Calu3 (cell line): ENCODE measurements at places on chromosomes 1 and 21. TPM values are rescaled to one million over a fixed set of nuclear protein-coding genes. Genes with fewer than 3 reads are reported as not detected.

GRCh38 chr1:4837752-4838151 is 183.3 kb downstream of the AJAP1 start:
- no peak for DNase-seq

DNA sequence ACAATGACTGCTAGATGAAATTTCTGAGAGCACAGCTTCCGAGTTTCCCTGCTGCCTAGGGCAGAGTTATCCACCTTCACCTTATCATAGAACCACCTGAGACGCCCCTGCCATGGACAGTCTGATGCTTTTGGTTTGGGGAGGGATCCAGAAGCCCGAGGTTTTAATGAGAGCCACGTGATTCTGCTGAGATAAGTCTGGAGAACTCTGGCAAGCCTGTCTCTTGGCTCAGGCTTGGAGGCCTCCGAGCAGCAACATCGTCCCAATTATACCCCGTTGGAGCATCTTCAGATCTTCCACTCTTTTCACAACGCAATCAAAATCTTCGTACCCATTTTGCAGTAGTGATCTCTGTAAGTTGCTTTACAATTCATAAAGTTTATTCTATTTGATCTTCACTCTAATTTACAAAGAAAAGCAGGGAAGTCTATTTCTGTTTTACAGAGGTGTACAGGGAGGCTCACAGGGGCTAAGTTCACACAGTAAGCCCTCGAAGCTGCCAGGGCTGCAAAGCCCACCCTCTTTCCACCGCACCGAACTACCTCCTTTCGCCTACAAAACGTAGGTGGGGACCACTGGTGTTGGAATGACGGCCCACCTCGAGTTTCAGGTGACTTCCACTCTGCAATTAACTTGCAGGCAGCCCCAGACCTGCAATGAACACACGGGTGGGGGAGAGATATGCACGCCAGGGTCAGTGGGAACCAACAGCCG is 513 bp upstream of the HHAT start:
- DNase-seq, result no peak

DNA sequence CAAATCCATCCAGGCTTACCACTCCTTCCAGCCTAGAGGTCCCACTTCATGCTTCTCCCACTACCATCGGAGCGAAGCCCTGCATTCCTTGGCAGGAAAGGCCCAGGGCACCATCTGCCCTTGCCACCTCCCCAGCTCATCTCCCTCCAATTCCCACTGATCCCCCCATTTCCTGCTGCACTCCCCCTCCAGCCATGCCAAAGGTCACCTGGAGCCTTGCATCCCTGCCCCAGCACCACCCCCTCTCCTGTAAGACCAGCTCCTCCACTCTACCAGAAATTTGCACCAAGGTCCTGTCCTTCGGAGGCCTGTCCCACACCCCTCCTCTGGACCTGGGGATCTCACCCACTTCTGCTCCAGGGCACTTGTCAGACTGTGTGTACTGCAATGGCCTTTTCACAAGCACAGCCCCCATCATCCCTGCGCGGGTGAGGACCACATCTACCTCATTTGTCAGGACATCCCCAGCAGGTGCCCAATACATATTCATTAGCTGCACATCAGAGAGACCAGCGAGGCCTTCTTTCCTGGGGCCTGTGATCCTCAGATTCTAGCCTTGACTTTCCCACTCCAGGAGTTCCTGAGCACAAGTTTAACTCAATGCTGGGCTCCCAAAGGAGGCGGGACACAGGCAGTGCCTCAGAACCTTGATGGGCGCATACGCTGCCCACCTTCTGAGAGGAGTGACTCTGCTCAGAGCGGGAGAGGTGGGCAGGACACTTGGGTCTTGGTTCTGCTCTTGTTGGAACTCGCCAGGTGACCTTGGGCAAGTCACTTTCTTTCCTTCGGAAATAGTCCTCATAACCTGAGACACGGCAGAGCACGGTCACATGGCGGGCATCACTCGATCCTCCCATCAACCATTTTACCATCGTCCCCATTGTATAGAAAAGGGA is 49.9 kb upstream of the EDN2 start:
- DNase-seq, result no peak

DNA sequence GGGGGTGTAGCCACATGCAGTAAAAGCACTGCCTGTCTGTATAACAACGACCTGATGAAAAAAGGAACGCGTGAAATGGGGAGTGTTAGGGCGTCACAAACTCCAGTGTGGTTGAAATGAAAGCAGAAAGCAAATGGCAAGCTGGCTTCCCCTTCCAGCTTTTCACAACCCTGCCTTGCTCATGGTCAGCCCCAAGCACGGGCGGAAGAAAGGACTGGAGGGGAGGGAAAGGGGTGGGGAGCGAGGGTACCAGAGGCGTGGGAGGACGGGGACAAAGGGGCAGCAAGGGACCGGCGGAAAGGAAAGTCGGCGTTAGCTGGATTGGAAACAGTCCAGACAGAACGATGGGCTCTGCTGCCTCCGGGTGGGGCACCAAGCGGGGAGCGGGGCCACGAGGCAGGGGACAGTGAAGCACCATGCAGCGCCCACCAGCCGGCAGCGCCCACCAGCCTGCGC is 9.6 kb downstream of the VPS26C start:
- peak; percentile 21 for DNase-seq

- DNase-seq, result no peak
Measured at GRCh38 chr21:25994758-25995163, 175.8 kb downstream of the APP start.

DNA sequence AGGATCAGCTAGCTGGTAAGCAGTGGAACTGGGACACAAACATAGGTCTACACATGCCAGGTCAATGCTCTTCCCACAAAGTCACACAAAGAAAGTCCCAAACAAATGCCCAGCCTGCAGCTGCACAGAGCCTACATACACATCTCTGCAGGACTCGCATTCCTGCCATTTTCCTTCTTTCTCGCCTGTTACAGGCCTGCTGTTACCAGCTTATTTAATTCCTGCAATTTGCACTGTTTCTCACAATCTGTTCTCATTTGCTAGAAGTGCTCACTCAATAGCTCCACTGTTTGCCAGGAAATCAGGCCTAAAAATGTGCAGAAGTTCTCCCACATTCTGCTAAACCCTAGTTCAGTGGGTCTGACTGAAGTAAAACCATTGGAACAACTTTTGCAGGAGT is 362.6 kb upstream of the C1orf87 start:
- DNase-seq, result no peak

DNA sequence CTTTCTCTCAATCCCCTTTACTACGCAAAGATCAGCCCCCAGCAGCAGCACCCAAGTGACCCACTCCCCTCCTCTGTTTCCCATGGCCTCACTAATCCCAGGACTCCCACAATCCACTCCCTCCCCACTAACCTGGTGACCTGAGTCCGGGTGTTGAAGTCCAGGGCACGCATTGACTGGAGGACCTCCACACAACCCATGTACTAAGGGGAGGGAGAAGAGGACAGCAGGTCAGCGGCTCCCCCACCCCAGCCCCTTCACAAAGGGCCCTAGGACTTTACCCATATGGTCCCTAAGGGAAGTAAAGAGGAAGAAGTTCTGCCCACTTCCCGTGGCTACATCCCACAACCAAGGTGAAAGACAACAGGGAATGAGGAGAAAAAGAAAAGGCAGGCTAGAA is 1.3 kb downstream of the SHC1 start:
- no peak for DNase-seq

DNA sequence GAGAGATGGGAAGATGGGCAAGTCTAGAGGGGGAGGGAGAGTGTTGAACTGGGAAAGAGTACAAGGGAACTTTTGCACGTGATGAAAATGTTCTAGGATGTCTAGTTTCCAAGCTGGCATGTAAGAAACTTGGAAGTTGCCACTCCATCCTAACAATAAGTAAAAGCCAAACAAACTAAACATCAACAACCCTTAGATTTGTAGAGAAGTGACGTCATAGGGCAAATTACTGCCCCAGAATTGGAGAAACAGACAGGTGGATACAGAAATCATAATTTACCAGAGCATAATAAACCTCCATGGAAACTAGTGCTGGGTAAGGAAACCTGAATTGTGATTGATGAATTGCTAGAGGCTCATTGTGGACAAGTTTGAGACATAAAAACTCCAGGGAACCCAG is 14.7 kb upstream of the ZBTB40 start:
- DNase-seq, result no peak

DNA sequence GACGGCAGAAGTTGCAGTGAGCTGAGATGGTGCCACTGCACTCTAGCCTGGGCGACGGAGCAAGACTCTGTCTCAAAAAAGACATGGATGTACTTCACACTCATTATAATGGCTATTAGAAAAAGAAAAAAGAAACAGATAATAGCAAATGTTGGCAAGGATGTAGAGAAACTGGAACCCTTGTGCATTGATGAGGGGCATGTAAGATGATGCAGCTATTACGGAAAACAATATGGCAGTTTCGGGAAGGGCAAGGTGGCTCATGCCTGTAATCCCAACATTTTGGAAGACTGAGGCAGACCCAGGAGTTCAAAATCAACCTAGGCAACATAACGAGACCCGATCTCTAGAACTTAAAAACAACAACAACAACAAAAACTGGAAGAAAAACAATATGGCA is 22.3 kb downstream of the TRIT1 start:
- no peak for DNase-seq

- DNase-seq, result no peak
Measured at GRCh38 chr1:8910331-8910730, 31.8 kb upstream of the ENO1 start.

DNA sequence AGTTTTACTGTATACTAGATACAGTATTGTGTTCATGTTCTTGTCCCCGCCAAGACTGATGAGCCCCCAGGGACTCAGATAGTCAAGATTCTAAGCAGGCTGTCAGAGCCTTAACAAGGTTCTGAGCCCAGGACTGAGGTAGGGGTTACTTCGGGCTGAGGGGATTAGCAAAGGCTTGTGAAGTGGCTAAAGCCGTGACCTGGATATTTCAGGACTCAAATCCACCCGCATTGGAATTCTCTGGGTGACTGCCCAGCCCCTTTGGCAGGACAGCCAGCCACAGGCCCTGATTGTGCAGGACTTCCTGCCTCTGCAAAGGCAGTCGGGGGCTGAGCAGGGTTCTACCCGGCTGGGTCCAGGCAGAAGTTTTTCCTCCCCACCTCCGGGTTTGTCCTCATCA is at the start of gene PLA2G5:
TSS of gene PLA2G5 (plus strand) at position 321 of the 400 bp plus-strand sequence. CDS start 14,637 bp downstream, outside the sequence.
- no peak for DNase-seq

- no peak for DNase-seq
Measured at GRCh38 chr1:212982430-212983152, 32.2 kb downstream of the VASH2 start.

- DNase-seq, result no peak
Measured at GRCh38 chr1:45629035-45629434, 5.2 kb upstream of the CCDC17 start.

GRCh38 chr1:27322569-27323240 is 742 bp downstream of the TMEM222 start:
- no peak for DNase-seq

DNA sequence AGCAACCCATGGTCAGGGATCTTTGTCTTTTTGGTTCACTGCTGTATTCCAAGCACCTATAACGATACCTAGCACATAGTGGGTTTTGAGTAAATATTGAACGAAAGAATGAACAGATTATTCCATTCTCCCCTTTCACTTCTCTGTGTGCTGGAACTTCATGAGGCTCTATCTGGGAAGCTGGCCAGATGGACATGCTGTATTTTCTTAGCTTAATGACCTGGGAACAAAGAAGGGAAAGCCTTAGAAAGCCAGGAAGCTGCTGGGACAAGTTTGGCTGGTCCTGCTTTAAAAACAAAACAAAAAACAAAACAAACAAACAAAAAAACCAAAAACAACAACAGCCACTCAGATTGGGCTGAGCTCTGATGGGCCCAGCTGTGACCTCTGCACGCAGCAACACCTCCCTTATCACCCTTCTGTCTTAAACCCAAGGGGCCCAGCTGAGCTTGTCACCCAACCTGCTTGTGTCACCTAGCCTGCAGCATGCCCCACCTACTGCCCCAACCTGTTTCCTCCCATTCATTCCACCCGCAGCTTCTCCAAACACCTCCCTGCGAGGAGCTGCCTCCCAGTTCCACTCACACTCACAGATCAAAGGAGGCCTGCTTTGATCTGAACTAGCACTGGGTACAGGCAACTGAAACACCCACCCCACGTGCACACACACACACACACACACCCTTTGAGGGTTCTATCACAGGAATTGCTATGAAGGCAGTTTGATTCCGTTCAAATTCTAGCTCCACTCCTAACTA is 37.1 kb downstream of the SLC30A1 start:
- peak; percentile 76 for DNase-seq

DNA sequence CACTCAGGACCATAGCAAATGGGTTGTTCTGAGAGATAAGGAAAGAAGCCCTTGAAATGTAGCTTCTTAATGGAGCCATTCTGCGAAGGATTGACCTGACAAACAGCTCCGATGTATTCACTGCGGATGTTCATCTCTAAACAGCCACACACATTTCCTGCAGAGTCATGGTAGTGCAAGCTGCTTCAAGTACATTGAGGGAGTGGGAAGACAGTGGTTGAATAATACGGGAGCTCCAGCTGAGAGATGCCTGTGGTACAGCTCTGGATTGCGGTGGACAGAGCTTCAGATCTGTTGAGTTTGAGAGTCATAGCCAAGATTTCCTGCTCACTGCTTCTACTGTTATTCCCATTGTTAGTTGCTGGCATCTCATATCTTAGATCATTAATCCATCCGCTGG is 86.6 kb downstream of the ZBTB18 start:
- no peak for DNase-seq

DNA sequence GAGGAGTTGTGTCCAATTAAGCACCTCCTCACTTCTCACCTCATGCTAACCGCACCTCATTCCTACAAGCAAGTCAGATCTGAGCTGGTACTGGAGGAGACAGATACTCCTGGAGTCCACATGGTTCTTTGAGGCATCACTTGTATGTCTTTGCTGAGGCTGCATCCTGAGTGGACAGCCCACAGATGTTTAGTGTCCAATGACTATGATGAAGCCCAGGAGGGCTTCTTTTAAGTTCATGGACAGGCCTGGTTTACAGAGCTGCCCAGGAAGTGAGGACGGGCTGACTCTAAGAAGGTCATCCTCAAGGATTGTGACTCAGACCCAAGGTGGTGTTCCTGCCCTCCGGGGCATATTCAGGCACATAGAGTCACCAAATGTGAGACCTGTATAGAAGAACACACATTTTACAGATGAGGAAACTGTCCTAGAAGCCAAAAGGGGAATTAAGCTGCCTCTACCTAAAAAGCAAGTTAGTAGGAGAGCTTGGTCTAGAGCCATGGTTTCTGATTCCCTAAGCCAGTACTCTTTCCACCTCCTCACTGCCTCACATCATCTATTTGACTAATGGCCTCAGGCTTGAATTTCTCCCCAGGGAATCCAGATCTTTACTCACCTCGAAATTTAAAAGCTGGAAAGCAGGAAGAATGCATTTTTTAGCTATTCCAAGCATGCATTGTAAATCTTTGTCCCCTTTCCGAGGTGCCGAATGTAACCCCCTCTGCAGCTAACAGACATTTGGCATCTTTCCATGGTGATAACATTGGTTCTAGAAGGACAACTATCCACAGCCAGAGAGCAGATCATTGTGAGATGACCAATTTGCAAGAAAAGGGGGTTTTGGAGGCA is 228.1 kb downstream of the OMA1 start:
- DNase-seq, result no peak

GRCh38 chr1:158113759-158114127 is 67.0 kb upstream of the CD1D start:
- DNase-seq, result no peak

GRCh38 chr1:18743233-18743632 is 112.6 kb downstream of the PAX7 start:
- DNase-seq, result no peak

Gene OPRD1
- total RNA-seq, result 0.07 TPM in 1 of 2 replicates, not detected in the other

Gene TMEM269
- 0.94 and 1.7 TPM in 2 replicates for total RNA-seq

Gene CGN
- total RNA-seq, result 113 and 131 TPM in 2 replicates

Gene GREM2
- total RNA-seq, result not detected in 2 replicates

Gene GLIS1
- total RNA-seq, result not detected in 2 replicates

Gene GRIK1
- total RNA-seq, result not detected in 2 replicates

Gene OR2T29
- total RNA-seq, result not detected in 2 replicates

Gene ENO1
- 1,000 and 1,003 TPM in 2 replicates for total RNA-seq
